Hematopoietic multipotent progenitor cell treated with erythropoietin and hydrocortisone succinate and interleukin-3 and kit ligand, for 17 days (in vitro differentiated cells): ENCODE measurements at places on chromosomes 11 and 22.
A peak's percentile ranks its signal among the peaks of the same experiment; 100 is the strongest.

- peak; percentile 10 for DNase-seq
Observed at GRCh38 chr22:47128622-47129215, 366.3 kb downstream of the TBC1D22A start.

- no peak for DNase-seq
Observed at GRCh38 chr11:27363576-27364117, 632 bp upstream of the CCDC34 start.

- DNase-seq, result no peak
Observed at GRCh38 chr11:3816673-3817072, 8.3 kb downstream of the PGAP2 start.

DNA sequence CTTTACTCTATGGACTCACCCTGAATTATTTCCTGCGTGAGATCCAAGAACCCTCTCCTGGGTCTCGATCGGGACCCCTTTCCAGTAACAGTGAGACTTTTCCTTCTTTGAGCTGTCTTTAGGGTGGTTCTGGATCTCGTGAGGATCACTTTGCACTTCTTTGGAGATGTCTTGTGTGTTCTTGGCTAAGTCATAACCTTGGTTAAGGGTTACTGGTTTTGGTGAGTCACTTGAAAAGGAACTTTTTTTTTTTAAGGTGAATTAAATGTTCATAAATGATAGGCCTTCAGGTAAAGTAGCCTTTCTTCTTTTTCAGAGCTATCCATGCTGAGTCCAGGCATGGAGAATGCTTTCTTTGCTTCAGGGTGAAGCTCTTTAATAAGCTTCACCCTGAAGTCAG, 19.4 kb upstream of the GSTP1 start:
- DNase-seq, result no peak

- DNase-seq, result no peak
Observed at GRCh38 chr22:26718905-26719304, 61.5 kb downstream of the MIAT start.

- no peak for DNase-seq
Observed at GRCh38 chr11:130159657-130160497, at the start of gene ST14. ST14 (plus strand) TSS chr11:130159782; CDS start chr11:130159980, 198 bp downstream.

DNA sequence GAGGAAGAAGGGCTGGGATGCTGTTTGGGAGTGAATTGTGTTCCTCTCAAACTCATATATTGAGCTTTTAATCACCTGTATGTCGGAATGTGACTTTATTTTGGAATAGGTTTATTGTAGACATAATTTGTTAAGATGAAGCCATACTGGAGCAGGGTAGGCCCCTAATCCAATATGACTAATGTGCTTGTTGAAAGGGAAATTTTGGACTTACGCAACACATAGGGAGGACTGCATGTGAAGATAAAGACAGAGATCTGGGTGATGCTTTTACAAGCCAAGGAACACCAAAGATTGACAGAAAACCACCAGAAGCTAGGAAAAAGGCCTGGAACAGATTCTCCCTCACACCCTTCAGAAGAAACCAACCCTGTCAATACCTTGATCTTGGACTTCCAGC, 43.2 kb upstream of the OVCH2 start:
- DNase-seq, result no peak
